SK-N-MC (cell line): ENCODE measurements at places on chromosomes 7 and 10.

- no peak for DNase-seq
Measured at GRCh38 chr10:109963439-109963838, 40.1 kb upstream of the XPNPEP1 start.

GRCh38 chr7:130500910-130501309 is 9.0 kb downstream of the MEST start:
- no peak for DNase-seq

DNA sequence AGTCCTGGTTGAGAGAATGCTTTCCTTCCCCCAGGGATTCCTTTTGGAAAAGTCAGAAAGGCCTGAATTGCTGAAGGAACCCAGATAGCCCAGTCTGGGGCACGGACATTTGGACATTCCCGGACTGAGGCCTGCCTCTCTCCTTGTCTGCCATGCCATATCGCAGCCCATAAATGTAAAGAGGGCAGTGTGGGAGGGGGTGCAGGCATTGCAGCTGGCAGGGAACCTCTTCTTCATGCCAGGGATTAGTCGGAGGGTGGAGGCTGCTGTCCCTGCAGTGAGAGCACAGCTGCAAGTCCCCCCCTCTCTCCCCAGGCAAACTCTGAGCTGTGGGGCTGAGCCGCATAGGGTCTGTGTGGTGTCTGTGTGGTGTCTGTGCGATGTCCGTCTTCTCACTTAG is 486.0 kb upstream of the MKI67 start:
- DNase-seq: no peak

DNA sequence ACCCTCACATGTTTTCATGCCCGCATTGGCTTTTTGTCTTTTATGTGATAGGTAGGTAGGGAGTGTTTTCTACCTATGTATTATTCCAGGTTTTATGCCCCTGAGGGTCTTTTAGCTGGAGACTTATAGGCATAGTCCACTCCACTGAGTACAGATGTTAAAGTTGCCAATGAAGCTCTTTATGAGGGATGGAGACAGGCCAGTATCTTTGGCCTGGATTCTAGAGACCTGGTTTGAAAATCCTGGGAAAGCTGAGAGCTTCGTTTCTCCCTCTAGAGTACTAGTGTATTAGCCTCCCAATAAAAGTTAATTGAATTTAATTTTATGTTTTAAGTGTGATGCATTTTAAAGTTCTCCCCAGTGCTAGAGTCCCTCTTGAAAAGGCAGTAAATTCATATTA is 854.1 kb downstream of the LRMDA start:
- no peak for DNase-seq

DNA sequence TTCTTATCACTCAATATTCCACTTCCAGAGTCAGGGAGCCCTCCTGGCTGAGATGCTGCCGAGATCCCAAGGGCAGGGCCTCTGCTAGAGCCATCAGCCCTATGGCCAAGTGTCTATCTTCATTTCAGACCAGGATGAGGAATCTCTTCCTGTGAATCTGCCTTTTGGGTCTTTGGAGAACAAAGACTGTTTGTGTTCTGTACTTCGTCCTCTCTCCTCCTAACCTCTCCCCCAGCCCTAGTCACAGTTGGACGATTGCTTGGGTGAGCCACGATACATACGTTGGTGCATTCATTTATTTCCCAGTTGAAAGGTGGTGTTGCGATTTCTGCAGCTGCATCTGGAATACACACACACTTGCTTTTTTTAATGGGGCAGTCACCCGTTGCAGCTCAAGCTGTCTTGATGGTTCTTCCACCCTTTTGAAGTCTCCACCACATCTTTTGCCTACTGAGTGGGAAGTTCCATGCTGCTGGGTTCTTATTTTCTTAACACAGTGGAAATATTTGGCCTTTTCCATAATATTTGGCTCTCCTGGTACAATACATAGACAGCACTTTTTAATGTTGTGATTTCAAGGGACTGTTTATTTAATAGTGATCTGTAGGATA is 26.7 kb downstream of the SH3PXD2A start:
- DNase-seq: no peak

- no peak for DNase-seq
Measured at GRCh38 chr7:121519548-121520521, 123.7 kb upstream of the FAM3C start.

GRCh38 chr7:87475359-87476178 is at the start of gene ABCB4:
Gene ABCB4, minus strand, starts transcription at chr7:87475680. Its CDS starts 215 bp downstream, at chr7:87475465.
- no peak for DNase-seq

- no peak for DNase-seq
Measured at GRCh38 chr7:148699024-148699781, 500 bp downstream of the CUL1 start.

GRCh38 chr7:74280985-74281384 is 8.2 kb upstream of the CLIP2 start:
- no peak for DNase-seq

- DNase-seq: peak; percentile 75
Measured at GRCh38 chr10:119620241-119621077, 23.7 kb upstream of the TIAL1 start.

DNA sequence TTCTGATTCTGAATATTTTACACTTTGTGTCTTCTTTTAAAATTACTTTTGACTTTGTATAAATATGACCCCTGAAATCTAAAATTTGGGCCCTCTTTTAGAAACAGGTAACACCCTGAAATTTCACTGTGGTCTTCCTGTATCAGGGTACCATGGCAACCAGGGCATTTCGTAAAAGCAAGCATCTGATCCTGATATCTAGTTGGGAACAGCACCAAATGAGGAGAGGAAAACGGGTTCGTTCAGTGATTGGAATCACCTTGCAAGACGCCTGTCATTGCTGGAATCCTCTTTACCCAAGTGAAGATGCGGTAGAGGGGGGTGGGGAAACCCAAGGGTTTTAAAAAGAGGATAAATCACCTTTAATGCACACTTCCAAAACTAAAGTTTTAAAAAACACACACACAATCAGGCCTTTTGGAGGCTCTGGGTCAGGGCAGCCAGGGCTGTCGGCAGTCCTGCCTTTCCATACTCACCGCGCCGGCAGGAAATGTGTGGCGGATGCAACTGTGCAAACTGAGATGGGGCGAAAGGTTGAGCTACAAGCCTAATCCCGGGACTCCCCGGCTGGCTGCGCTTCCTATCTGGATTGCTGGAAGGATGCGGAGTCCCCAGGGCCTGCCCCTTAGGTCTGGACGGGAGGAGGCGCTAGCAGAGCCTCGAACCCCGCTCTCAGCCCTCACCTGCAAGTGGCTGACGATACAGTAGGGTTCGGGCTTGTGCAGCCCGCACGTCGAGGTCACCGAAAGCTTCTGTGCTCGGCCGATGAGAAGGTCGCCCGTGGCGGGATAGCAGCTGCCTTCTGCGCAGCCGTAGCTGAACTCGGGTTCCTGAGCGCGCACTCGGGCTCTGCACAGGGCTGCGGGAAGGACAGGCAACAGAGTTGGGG is 1.8 kb downstream of the LAMB1 start:
- no peak for DNase-seq

- no peak for DNase-seq
Measured at GRCh38 chr7:97859606-97860204, 12.5 kb downstream of the ASNS start.

- no peak for DNase-seq
Measured at GRCh38 chr7:34296663-34297062, 361.4 kb upstream of the NPSR1 start.

GRCh38 chr7:121730869-121731268 is 142.1 kb upstream of the PTPRZ1 start:
- no peak for DNase-seq

DNA sequence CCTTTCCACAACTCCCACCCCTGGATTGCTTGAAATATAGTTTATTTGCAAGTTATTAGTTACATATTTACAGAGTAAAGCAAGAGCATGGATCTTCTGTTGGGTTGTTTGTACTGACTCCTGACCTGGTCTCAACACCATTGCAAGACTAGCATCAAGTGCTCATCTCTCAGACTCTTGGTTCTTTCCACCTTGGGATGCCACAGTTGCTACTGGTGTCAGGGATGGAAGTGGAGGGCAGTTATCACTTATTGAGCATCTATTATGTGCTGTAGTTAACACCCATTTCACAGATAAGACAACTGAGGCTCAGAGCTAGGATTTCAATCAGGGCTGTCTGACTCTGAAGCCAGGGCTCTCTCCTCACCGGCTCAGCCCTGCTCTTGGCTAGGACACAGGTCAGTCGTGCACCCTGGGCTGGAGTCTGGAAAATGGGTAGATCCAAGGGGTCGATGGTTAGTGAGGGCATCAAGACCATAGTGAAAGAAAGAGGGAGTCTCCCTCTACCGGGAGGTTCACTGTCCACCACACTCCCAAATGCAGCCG is 614 bp upstream of the ADAMTS14 start:
- DNase-seq: no peak

- DNase-seq: no peak
Measured at GRCh38 chr7:154985230-154985629, 17.7 kb downstream of the PAXIP1 start.

- peak; percentile 88 for DNase-seq
Measured at GRCh38 chr7:122790591-122790990, 87.9 kb upstream of the RNF148 start.

- no peak for DNase-seq
Measured at GRCh38 chr7:116429986-116430619, 69.4 kb upstream of the CAV2 start.

DNA sequence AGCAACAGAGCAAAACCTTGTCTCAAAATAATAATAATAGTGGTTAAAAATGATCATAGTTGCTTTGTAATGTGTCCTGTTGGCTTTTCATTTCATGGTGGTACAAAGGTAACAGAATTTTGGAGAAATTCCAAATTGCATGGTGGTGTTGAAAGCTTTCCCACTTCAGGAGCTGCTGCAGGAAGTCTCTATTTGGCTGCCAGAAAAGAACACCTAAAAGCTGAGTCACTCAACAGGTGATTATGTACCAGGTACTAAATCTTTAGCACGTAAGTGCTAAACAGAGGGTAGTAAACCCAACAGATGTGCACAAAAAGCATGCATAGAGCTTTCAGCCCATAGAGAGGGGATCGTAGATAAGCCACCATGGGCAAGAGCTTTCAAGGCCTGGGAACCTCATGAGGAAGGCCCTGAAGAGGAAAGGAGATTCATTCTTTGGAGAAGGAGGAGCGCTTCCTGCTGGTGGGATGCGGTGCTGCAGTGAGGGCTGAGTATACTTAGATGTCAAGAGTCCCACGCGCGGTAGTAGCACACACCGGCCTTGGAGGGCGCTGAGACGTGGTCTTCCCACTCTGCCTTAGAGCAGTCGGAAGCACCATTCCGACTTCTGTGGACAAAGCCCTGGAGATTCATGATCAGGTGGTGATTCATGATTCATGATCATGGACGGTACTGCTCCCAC is 118.7 kb downstream of the RALA start:
- no peak for DNase-seq

DNA sequence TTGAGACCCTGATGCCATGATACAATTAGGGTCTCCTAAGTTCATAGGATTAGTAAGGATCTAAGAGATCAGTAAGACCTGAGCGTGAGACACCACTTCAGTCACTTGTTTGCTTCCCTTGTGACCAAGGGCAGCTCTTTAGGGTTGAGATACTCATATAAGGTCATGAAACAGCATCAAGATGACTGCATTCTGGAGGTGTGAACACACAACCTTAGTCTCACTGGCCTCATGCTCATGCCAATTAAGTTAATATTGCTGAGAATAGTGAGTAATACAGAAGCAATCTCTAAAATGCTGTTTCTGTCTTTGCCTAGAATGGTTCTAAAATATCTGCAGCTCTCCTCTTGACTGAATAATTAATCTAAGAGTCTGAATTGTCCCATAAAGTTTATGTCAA is 39.6 kb upstream of the KLHL7 start:
- no peak for DNase-seq

DNA sequence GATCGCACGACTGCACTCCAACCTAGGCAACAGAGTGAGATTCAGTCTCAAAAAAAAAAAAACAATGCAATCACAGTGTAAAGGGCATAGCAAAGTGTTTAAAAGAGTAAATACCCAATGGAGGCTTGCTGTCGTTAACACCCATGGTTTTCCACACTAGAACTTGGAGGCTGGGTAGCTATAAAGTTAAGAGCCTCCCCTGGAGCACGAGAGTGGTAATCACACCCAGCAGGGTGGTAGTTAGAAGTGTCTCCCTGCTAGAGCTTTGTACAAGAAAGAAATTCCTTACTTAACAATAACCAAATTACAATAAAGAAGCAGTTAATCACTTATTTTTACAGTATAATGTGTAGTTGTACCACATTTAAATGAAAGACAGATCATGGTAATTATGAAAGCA is 1078.9 kb downstream of the NRG3 start:
- no peak for DNase-seq

GRCh38 chr10:125548878-125549277 is 134.1 kb downstream of the TEX36 start:
- DNase-seq: no peak

DNA sequence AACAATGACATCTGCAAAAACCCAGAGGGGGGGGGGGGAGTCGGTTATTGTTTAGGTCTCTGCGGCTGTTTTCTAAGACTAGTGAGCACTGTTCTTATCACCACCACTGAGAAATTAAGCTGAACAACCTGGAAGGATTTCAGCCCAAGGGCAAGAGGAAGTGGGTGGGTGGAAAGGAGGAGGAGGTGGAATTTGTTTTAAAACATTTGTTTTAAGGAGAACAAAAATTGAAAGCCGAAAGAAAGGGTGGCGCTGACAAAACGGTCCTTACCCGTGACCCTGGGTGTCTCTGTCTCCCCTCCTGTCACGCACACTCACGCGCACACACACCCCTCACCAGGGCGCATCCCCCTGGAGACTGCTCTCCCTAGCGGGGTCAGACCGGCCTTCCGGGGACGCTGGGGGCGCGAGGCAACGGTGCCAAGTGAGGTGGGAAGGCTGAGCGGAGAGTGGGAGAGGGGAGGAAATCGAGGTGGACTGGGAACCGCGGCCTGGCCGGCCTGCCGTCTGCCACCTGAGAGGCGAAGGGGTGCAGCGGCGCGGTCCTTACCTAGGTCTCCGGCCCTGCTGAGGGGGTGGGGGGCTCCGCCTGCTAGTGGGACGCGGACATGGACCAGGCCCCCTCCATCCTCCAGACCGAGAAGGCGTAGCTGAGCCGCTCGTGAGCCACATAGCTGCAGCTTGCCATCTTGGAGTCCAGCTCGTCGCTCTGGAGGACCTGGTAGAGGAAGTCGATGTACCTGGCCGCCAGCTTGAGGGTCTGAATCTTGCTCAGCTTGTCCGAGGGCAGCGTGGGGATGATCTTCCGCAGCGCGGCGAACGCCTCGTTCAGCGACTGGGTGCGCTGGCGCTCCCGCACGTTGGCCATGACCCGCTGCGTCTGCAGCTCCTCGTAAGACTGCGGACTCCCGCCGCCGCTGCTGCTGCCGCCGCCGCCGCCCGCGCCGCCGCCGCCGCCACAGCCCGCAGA is 1.0 kb downstream of the TWIST1 start:
- no peak for DNase-seq

DNA sequence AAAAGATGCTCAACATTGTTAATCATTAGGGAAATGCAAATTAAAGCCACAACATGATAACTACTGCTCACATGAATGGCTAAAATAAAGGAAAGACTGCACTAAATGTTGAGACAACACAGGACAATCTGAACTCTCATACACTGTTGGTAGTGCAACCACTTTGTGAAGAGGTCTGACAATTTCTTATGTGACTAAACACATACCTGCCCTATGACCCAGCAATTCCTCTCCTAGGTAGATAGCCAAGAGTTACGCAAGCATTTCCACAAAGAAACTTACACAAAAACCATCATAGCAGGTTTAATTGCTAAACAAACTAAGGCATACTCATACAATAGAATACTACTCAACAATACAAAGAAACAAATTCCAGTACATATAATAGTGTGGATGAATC is 41.8 kb upstream of the HERPUD2 start:
- no peak for DNase-seq
